CD8-positive, alpha-beta memory T cell (primary cell): ENCODE measurements at places on chromosomes 6 and 20. TPM values are rescaled to one million over a fixed set of nuclear protein-coding genes. Genes with fewer than 3 reads are reported as not detected.

DNA sequence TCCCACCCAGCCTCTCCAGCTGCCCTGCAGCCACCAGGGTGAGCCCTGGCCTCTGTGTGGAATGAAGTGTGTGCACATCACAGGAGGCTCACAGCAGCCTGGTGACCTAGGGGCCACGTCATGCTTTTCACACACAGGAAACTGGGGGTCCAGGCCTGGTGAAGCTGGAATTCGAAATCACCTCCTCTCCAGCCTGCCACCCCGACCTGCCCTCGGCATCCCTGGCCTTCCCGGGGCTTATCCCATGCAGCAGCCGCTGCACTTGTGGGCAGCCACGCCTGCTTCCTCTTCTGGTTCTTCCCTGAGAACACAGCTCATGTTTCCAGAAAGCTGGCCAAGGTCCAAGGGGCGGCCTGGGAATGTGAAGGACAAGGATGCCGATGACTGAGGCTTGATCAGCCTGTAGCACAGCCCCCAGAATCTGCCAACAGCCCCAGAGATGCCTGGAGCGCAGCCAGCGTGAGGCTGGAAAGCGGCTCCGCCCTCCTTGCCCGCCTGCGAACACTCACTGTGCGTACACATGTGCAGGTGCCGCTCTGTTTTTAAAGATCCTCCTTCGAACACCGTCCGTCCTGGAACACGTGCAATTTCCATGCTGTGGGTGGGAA is 4.2 kb upstream of the NTSR1 start:
- no peak overlapping the region for H3K27ac ChIP-seq
- H3K27me3 ChIP-seq = no peaks in the 10 kb centered on the region
- peaks cover 5% of the 10 kb centered on the region for H3K4me1 ChIP-seq
- H3K4me3 ChIP-seq = no peak overlapping the region
- no peaks in the 10 kb centered on the region for H3K36me3 ChIP-seq

DNA sequence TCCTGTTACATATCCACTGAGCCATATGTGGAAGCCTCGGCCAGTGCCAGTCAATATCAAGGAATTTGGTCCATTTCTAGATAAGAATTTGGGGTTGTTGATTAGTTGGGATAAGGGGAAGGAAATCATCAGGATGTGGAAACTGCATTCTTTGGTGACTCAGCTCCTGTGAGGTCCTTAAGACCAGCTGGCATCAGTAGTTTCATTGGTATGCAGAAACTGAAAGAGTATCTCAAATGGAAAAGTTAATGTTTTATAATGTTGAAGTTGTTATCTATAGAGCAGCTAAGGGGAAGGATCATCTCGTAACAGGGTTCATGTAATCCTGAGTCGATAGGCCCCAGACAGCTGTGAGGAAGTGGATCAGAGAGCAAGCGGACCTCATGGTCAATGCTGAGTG is 87.9 kb upstream of the PRND start:
- no peaks in the 10 kb centered on the region for H3K27me3 ChIP-seq
- no peak for DNase-seq
- no peaks in the 10 kb centered on the region for H3K36me3 ChIP-seq
- no peak overlapping the region for H3K4me3 ChIP-seq

GRCh38 chr6:102298051-102298450 is 904.5 kb downstream of the GRIK2 start:
- H3K4me3 ChIP-seq = no peak overlapping the region
- H3K36me3 ChIP-seq = no peaks in the 10 kb centered on the region
- no peaks in the 10 kb centered on the region for H3K4me1 ChIP-seq
- no peak overlapping the region for H3K27ac ChIP-seq
- no peak for DNase-seq

The CALHM6 gene
- total RNA-seq = 1.7 TPM
